Right atrium auricular region (tissue), 2 donors: ENCODE measurements at places on chromosomes 4 and X. TPM values are rescaled to one million over a fixed set of nuclear protein-coding genes. Genes with fewer than 3 reads are reported as not detected.

WNK3 gene
- total RNA-seq = 1.7 TPM

NLRP2B gene
- total RNA-seq = not detected

PRPS1 gene
- total RNA-seq = 23.8 TPM

SRPK3 gene
- total RNA-seq = 19.4 TPM

ADGRG2 gene
- 2.3 TPM for total RNA-seq

TIGD4 gene
- not detected for total RNA-seq

FAM114A1 gene
- 73.2 TPM for total RNA-seq

TMPRSS11D gene
- total RNA-seq = not detected

PCDH18 gene
- total RNA-seq = 5.3 TPM

PF4V1 gene
- not detected for total RNA-seq

AFM gene
- total RNA-seq = not detected

ASB12 gene
- total RNA-seq = not detected

MAGED4 gene
- total RNA-seq = 0.75 TPM

NALF2 gene
- 35.5 TPM for total RNA-seq
